ENCODE measurements at places on chromosomes 1 and 21.
A peak's percentile ranks its signal among the peaks of the same experiment; 100 is the strongest.

DNA sequence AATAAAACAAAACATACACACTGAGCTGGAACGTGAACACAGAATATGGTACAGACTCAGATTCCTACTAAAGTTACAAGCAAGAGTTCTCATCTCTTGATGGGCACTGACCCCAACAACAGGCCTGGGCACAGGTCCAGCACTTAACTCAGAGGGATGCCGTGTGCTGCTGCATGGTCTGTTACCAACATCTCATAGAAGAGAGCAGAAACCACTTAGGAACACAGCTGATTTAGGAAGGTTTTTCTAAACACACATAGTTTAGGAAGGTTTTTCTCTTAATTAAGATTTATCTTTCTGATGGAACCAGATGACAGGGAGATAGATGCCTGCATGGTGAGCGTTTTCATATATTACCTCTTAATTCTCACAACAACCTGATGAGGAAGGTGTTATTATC is 1.5 kb downstream of the GCLM start:
- peak overlapping the region; percentile 30 for H3K27ac ChIP-seq
- H3K27me3 ChIP-seq, result peaks cover 8% of the 10 kb centered on the region
- peak overlapping the region; percentile 70 for H3K4me3 ChIP-seq
- H3K36me3 ChIP-seq, result peaks cover 6% of the 10 kb centered on the region

- H3K27me3 ChIP-seq, result no peaks in the 10 kb centered on the region
- H3K4me1 ChIP-seq, result no peaks in the 10 kb centered on the region
Measured at GRCh38 chr1:82045221-82045620, 244.5 kb downstream of the ADGRL2 start.

GRCh38 chr21:45991606-45992300 is 10.2 kb downstream of the COL6A1 start:
- no peak overlapping the region for H3K27ac ChIP-seq
- peak; percentile 49 for DNase-seq
- no peak overlapping the region for H3K4me3 ChIP-seq
- H3K4me1 ChIP-seq, result no peaks in the 10 kb centered on the region
- H3K27me3 ChIP-seq, result no peaks in the 10 kb centered on the region

DNA sequence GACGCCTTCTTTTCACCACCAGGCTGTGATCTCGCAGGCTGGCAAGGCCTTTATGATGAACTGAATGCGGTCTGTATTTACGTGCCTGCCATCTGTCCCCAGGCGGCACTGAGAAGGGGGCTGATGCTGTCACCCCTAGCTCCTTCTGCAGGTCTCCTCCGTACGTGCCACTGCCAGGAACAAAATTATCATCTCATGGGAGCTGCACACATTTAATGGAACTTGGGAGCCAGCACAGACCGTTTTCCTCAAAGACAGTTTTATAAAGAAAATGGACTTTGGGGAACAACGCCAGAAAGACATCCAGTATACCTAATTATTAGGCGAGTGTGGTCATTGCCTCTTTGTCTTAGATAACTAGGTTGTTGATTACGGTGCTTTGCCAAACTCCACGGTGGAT is 434.5 kb downstream of the KIF26B start:
- H3K4me3 ChIP-seq, result no peak overlapping the region
- DNase-seq, result no peak
- H3K36me3 ChIP-seq, result no peaks in the 10 kb centered on the region

DNA sequence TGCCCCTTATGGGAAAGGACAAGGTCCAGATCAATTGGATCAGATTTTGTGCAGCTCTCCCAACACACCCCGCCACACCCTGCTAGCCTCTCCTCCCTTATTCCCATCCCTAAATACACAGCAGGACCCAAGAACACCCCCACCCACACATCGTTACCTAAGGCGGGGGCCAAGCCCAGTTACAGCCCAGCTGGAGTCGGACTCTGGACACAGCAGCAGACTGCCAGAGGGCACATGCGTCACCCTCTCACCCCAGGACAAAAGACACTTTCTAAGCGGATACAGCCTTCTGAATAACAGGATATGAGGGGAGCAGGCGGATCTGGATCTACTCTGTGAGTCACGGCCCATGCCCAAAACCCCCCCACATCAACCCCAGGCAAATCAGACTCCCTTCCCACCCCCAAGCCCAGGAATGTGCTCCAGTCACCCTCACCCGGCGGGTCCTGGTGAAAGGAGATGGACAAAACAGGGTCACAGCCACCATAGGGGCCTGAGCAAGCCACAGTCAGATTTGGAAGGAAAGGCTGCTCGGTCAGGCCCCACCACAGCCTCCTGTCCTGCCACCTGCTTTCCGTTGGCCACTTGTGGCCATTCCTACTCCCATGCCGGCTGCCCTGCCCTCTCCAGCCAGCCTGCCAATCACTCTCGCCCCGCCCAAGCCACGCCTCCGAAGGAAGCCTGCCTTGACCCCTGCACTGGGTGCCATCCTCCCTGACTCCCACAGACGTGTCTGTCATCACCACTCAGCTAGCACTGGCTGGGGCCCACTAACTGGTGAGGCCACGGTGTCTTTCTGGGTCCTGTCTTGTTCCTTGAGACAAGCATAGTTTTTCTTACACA is 4.0 kb downstream of the S100A16 start:
- no peaks in the 10 kb centered on the region for H3K36me3 ChIP-seq
- H3K4me3 ChIP-seq, result no peak overlapping the region
- H3K4me1 ChIP-seq, result no peaks in the 10 kb centered on the region
- no peaks in the 10 kb centered on the region for H3K27me3 ChIP-seq
- H3K27ac ChIP-seq, result no peak overlapping the region
- no peak for DNase-seq

DNA sequence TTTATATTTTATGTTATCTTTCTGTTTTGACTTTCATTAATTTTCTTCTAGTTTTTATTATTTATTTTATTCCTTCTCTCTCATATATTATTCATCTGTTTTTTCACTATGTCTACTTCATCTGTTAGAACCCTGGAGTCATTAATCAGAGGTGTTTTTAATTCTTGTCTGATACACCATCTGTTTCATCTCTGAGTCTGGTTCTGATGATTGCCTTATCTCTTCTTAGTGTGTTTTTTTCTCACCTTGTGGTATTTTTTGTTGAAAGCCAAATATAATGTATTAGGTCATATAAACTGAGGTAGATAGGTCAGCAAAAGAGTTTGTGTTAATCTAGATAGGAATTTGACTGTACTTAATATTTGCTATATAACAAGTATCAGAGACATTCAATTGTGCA is 1005.7 kb upstream of the NCAM2 start:
- no peak overlapping the region for H3K27ac ChIP-seq
- no peaks in the 10 kb centered on the region for H3K27me3 ChIP-seq
- no peak overlapping the region for H3K4me3 ChIP-seq

- peak overlapping the region; percentile 63 for H3K27ac ChIP-seq
- H3K27me3 ChIP-seq, result no peaks in the 10 kb centered on the region
- no peak for DNase-seq
- peaks cover 64% of the 10 kb centered on the region for H3K4me1 ChIP-seq
- H3K36me3 ChIP-seq, result peaks cover 26% of the 10 kb centered on the region
Measured at GRCh38 chr1:54377040-54377691, 29.0 kb downstream of the SSBP3 start.

- no peaks in the 10 kb centered on the region for H3K4me1 ChIP-seq
- H3K4me3 ChIP-seq, result no peak overlapping the region
- H3K27me3 ChIP-seq, result no peaks in the 10 kb centered on the region
- H3K27ac ChIP-seq, result no peak overlapping the region
- no peaks in the 10 kb centered on the region for H3K36me3 ChIP-seq
Measured at GRCh38 chr1:107575226-107575625, 389.8 kb downstream of the VAV3 start.

GRCh38 chr21:29074007-29074376 is 544 bp upstream of the CCT8 start:
- H3K27me3 ChIP-seq, result no peaks in the 10 kb centered on the region
- H3K27ac ChIP-seq, result peak overlapping the region; percentile 99
- DNase-seq, result no peak

DNA sequence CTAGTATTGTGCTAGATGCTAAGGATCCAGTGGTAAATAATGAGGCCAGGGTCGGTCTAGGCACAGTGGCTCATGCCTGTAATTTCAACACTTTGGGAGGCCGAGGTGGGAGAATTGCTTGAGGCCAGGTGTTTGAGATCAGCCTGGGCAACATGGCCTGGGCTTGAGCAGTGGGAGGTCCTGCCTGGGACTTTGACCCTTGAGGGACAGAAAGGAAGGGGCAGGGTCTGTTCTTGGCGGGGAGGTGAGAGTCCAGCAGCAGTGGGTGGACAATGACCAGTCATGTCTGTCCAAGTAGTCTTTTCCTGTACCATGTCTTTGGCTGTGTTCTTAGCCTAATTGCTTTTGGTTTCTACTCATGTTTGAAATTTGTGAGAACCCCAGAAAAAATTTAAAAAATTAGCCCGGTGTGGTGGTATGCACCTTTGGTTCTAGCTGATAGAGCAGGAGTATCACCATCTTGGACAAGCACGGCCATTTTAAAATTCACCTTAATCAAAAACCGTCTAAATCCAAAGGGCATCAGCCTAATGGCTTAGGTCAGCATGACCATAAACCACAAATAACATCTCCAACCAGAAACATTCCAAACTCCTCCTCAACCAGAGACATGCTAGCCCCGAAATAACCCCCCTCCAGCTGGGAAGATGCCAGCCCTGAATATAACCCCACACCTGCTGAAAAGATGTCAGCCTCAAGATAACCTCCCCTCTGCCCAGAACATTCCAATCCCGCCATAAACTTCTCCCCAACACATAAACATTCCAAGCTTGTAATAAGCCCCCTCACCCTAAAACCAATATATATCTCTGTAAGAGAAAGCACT is 6.8 kb upstream of the AK2 start:
- DNase-seq, result no peak
- no peaks in the 10 kb centered on the region for H3K36me3 ChIP-seq
- peaks cover 4% of the 10 kb centered on the region for H3K27me3 ChIP-seq
- H3K4me1 ChIP-seq, result peaks cover 13% of the 10 kb centered on the region
- no peak overlapping the region for H3K27ac ChIP-seq

GRCh38 chr1:187237542-187237941 is 408.8 kb downstream of the PLA2G4A start:
- H3K36me3 ChIP-seq, result no peaks in the 10 kb centered on the region
- H3K4me3 ChIP-seq, result no peak overlapping the region
- no peaks in the 10 kb centered on the region for H3K4me1 ChIP-seq

All from activated CD4-positive, alpha-beta T cell treated with anti-CD3 and anti-CD28 coated beads, Interleukin-2, amount 10 ng/mL, durations not matched to agents 24 days and 14 days (primary cell).